ENCODE measurements at places on chromosomes 2 and 18.

GRCh38 chr2:2641541-2642410 lies 310.7 kb upstream of the MYT1L start:
- DNase-seq: no peak

GRCh38 chr2:235055891-235056516 lies 104.2 kb downstream of the SH3BP4 start:
- no peak for DNase-seq

GRCh38 chr2:24937236-24937635 lies 17.2 kb upstream of the ADCY3 start:
- DNase-seq: no peak

- DNase-seq: no peak
These were observed 44.7 kb downstream of the ASXL2 start for GRCh38 chr2:25833566-25833965.

GRCh38 chr2:143719406-143719805 lies 590.2 kb downstream of the ARHGAP15 start:
- no peak for DNase-seq

- no peak for DNase-seq
These were observed 8.5 kb downstream of the STEAP3 start for GRCh38 chr2:119231975-119232665.

DNA sequence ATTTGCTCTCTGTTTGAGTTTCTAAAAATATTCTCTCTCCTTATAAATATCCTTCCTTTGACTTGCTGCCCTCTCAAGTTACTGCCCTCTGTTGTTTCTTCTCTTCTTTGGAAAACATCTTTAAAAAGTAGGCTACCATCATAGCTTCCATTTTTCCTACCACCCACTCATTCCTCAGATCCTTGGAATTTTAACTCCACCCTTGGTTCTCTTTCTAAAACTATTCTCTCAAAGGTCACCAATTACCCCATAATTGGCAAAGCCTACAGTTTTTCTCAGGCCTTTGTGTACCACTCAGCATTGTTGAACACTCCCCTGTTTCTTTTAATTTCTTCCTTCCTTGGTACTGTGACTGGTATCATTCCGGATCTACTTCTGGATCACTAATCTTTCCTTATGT lies 43.0 kb upstream of the ITGAV start:
- DNase-seq: no peak

- DNase-seq: peak; percentile 74
These were observed 284.5 kb downstream of the PRKCE start for GRCh38 chr2:45935791-45936622.

- DNase-seq: no peak
These were observed 11.2 kb upstream of the NFE2L2 start for GRCh38 chr2:177275743-177276055.

- DNase-seq: no peak
These were observed 94.2 kb upstream of the FSHR start for GRCh38 chr2:49248506-49248905.

DNA sequence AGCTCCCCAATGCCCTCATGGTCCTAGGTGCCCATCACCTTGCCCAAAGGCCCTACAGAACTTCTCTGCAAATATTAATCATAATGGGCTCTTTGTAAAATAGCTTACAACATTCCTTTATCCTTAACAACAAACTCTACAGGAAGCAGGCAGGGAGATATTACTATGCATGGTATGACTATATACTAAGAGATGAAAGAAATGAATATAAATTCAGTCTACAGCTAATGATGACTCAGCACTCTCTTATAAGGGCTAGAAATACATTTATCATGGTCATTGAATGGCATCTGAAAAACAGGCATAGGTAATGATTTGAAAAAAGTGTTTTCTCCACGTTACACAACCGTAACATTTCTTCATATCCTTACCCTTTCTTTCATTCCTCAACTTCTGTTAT lies 254.8 kb upstream of the DSEL start:
- DNase-seq: no peak

GRCh38 chr2:141931797-141932196 lies 199.0 kb downstream of the LRP1B start:
- no peak for DNase-seq

- no peak for DNase-seq
These were observed 858.7 kb upstream of the ACVR2A start for GRCh38 chr2:146986161-146986560.

GRCh38 chr2:236090027-236090382 lies 78.2 kb downstream of the GBX2 start:
- no peak for DNase-seq

GRCh38 chr2:119440501-119440870 lies 8.8 kb downstream of the TMEM37 start:
- no peak for DNase-seq

DNA sequence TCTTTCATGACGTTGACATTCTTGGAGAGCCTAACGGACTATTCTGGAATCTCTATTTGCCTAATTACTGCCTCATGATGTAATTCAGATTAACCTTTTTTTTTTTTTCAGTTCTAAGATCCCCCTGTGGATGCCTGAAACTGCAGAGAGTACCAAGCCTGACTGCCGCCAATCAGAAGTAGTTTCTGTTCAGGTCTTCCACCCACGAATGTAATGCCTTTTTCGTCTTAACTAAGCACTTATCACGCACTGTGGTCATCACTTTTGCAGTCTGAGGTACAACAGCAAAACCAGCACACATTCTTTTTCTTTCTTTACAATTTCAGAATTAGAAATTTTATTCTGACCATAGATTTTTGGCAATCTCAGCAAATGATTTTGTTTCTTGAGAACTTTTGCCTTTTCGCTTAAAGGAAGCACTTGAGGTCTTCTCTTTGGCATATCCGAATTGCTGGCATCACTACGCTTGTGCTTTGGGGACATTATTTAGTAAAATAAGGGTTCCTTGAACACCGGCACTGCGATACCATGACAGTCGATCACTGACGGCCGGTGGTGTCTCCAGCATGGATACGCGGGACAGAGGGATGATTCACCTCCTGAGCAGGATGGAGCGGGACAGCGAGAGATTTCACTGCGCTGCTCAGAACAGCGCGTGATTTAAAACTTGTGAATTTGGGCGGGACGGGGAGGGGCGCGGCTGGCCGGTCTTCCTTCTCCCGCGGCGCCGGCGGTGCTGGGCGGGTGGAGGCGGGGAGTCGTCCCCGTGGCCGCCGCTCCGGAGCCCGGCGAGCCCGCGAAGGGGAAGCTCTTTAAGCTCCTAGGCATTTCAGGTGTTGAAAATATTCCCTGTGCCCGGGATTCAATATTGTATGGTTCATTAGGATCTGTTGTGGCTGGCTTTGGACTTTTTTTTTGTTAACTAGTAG lies 32.0 kb upstream of the GPR55 start:
- DNase-seq: peak; percentile 18

GRCh38 chr2:238905644-238906043 lies 57.8 kb downstream of the TWIST2 start:
- DNase-seq: peak; percentile 3

DNA sequence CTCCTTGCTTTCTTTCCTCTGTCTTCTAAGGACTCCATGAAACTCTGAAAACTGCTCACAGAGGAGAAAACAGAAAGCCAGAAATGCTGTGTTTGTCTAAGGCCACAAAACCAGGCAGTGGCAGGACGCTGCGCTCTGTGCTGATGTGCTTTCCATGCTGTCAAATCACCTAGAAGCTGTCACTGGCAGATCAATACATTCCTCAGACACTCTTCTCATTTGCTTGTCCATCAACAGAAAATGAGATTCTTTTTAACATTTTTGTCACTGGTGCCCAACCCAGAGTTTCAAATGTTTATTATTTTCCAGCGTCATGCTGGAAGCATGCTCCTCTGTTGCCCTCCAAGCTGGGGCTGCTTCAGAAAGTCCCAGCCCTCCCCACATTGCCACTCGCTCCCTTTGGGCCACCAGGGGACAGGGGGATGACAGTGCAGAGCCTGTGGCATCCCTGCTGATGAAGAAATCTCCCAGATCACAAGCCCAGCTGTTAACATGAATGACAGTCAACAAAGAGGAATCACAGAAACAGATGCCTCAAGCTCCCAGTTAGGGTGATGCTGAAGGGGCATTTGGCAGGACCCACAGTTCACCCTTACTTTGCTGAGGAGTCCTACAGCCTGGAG lies 117.5 kb upstream of the MEIS1 start:
- no peak for DNase-seq

Measured in NCI-H1105 treated with DMSO at 0.1 percent for 48 hours (cell line).